ENCODE measurements at places on chromosomes 6 and 20. TPM values are rescaled to one million over a fixed set of nuclear protein-coding genes. Genes with fewer than 3 reads are reported as not detected.

DNA sequence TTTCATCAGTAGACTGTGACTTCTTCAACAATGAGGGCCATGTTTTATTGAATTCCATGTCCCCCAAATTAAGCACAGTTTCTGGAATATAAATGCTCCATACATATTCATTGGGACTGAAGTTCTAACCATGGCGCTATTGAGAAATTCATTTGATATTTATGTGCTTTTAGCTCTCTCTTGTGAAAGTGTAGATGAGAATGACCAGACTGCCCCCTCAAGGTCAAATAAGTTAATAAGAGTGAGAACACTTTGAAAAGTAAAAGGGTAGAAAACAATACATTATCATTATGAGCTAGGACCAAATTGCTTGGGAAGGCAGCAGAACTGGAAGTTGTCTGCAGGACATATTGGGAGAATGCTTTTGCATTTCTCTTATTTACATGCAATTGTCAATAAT is 597.9 kb downstream of the EPM2A start:
- no peaks in the 10 kb centered on the region for H3K27me3 ChIP-seq
- H3K27ac ChIP-seq, result no peak overlapping the region
- H3K36me3 ChIP-seq, result no peaks in the 10 kb centered on the region

GRCh38 chr6:50907565-50907964 is 88.9 kb downstream of the TFAP2B start:
- no peaks in the 10 kb centered on the region for H3K27me3 ChIP-seq
- DNase-seq, result no peak
- no peak overlapping the region for H3K27ac ChIP-seq

GRCh38 chr20:51594236-51595057 is 51.9 kb upstream of the NFATC2 start:
- no peak overlapping the region for H3K4me3 ChIP-seq
- no peak overlapping the region for H3K27ac ChIP-seq
- H3K27me3 ChIP-seq, result no peaks in the 10 kb centered on the region
- no peaks in the 10 kb centered on the region for H3K36me3 ChIP-seq
- H3K4me1 ChIP-seq, result peaks cover 24% of the 10 kb centered on the region

GRCh38 chr20:5969348-5969935 is 19.0 kb downstream of the MCM8 start:
- no peaks in the 10 kb centered on the region for H3K4me1 ChIP-seq
- H3K36me3 ChIP-seq, result peaks cover 61% of the 10 kb centered on the region
- H3K27ac ChIP-seq, result no peak overlapping the region
- no peaks in the 10 kb centered on the region for H3K27me3 ChIP-seq
- no peak for DNase-seq
- no peak overlapping the region for H3K4me3 ChIP-seq

DNA sequence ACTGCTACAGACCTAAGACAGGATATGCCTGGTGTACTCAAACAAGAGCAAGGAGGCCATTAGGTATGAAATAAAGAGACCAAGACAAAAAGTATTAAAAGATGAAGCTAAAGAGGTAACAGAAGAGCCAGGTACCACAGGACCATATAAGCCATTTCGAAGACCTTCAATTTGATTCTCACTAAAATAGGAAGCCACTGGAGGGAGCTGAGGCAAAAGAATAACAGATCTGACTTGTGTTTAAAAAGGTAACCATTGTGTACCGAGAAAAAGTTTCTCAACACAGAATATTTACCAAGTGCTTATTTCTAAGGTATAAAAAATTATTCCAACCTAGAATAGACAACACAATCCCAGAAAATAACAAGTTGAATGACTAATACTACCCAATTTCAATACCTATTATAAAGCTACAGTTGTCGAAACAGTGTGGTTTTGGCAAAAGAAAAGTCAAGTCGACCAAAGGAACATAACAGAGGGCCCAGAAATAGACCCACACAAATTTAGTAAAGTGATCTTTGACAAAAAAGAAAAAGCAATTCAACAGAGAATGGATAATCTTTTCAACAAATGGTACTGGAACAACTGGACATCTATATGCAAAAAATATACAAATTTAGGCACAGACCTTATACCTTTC is 125.3 kb upstream of the DST start:
- no peaks in the 10 kb centered on the region for H3K27me3 ChIP-seq
- no peaks in the 10 kb centered on the region for H3K36me3 ChIP-seq
- H3K4me3 ChIP-seq, result no peak overlapping the region
- H3K4me1 ChIP-seq, result peaks cover 4% of the 10 kb centered on the region
- DNase-seq, result no peak
- no peak overlapping the region for H3K27ac ChIP-seq

- H3K27ac ChIP-seq, result peak overlapping the region; percentile 96
- H3K36me3 ChIP-seq, result no peaks in the 10 kb centered on the region
- no peak for DNase-seq
Observed at GRCh38 chr20:25624500-25624939, 706 bp upstream of the NANP start.

DNA sequence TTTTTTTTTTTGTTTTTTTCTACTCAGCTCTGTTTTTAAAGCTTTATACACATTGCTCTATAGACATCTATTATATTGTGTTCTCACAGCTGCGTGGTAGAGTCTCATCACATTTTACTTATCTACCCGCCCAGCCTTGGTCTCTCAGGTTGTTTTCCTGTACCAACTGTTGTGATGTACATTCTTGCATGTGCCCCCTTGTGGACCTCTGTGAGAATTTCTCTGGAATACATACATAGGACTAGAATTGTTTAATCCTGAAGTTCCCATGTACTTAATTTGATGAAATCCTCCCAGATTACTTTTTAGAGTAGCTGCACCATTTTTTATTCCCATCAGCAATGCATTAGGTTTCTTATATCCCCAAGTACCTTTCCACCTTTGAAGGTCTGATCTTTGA is 40.4 kb upstream of the TINAG start:
- H3K4me1 ChIP-seq, result no peaks in the 10 kb centered on the region
- H3K36me3 ChIP-seq, result no peaks in the 10 kb centered on the region
- H3K27me3 ChIP-seq, result no peaks in the 10 kb centered on the region
- no peak overlapping the region for H3K4me3 ChIP-seq

The MAPK13 gene
- total RNA-seq, result 49.6 TPM

The HTR1B gene
- total RNA-seq, result not detected

The LRP11 gene
- total RNA-seq, result 80.8 TPM

The HLA-DRB5 gene
- 39.1 TPM for total RNA-seq
